ENCODE measurements at places on chromosomes 3 and 15. TPM values are rescaled to one million over a fixed set of nuclear protein-coding genes. Genes with fewer than 3 reads are reported as not detected.

- peaks cover 10% of the 10 kb centered on the region for H3K4me1 ChIP-seq
- H3K27me3 ChIP-seq: peaks cover under 1% of the 10 kb centered on the region
- peak overlapping the region; percentile 75 for H3K4me3 ChIP-seq
- H3K27ac ChIP-seq: peak overlapping the region; percentile 55
- peak; percentile 52 for DNase-seq
- no peaks in the 10 kb centered on the region for H3K36me3 ChIP-seq
Observed at GRCh38 chr3:196632046-196632751, 7.3 kb upstream of the NRROS start.

GRCh38 chr3:12445523-12446240 lies 38.6 kb upstream of the TSEN2 start:
- peak overlapping the region; percentile 43 for H3K27ac ChIP-seq
- no peaks in the 10 kb centered on the region for H3K36me3 ChIP-seq
- H3K4me1 ChIP-seq: peaks cover 40% of the 10 kb centered on the region
- no peaks in the 10 kb centered on the region for H3K27me3 ChIP-seq
- H3K4me3 ChIP-seq: no peak overlapping the region
- DNase-seq: no peak

DNA sequence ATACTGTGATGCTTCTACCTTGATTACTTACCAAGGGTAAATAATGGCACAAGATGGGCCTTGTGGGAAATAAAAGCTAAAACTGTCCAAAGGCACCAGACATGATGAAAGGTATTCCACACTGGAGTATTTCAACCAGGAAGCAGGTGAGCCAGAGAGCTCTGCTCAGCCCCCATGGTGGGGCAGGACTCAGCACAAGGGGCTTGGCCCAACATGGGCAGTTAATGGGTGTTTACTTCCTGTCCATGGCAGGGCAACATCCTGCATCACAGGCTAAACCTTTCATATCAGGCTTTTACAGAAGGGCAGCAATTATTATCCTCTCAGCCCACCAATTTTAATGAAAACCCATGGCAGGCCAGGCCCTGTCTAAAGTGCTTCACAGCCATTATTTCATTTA lies 38.2 kb downstream of the MAGI1 start:
- no peaks in the 10 kb centered on the region for H3K27me3 ChIP-seq
- no peak overlapping the region for H3K27ac ChIP-seq
- H3K4me3 ChIP-seq: no peak overlapping the region
- H3K4me1 ChIP-seq: peaks cover 2% of the 10 kb centered on the region
- no peak for DNase-seq
- H3K36me3 ChIP-seq: no peaks in the 10 kb centered on the region

DNA sequence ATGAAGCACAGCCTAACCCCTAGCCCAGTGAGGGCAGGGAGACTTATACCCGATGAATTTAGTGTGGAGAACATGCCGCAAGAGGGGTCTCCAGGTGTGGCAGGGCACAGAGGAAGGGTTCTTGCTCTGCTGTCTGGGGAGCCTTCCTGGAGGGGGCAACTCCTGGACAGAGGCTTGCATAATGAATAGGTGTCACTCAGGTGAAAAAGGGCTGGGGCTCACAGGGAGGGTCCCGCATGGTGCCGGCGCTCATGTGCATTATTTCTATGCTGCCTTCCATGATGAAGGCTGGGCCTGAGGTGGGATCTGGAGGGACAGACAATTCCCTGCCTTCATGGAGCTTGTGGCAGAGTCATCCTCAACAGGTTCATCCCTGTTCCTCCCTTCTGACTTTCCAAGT lies 51.5 kb downstream of the ITGA11 start:
- H3K36me3 ChIP-seq: no peaks in the 10 kb centered on the region
- H3K4me3 ChIP-seq: no peak overlapping the region
- peaks cover 39% of the 10 kb centered on the region for H3K4me1 ChIP-seq
- no peaks in the 10 kb centered on the region for H3K27me3 ChIP-seq

CCDC39 gene
- not detected for total RNA-seq

Measured in astrocyte (in vitro differentiated cells and primary cell).